ENCODE measurements at places on chromosomes 5 and 9.

GRCh38 chr5:133728475-133728874 is 116.1 kb upstream of the FSTL4 start:
- no peak for DNase-seq

- DNase-seq = no peak
Observed at GRCh38 chr5:145908206-145908960, 28.0 kb upstream of the SH3RF2 start.

DNA sequence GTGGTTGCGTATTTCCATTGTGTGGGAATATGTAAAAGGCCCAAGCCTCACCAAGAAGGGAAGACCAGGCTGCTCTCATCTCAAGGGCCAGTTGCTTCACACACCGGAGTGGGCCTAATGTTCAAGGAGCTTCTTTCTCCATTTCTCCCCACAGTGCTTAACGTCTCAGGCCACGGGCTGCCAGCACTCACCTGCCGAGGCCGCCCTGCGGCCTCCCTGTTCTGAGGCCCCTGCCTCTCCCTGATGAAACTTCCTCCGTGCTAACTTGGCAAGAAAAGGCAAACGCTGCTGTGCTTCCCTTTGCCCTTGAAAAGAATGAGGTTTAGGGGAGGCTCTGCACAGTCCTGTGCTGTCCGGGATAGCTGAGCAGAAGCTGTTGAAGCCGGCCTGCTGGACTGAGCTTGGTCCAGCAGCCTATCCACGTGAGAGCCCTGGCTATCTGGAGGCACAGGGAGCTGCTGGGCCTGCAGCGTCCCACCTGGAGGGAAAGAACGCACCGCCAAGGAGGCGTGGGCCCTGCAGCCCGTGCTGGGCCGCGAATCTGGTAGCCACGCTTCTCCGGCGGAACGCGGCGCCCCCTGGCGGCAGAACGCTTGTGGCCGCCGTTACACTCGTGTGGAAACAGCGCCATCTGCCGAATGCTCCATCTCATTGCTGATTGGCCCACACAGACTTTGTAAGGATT is 73.5 kb upstream of the PRSS3 start:
- peak; percentile 79 for DNase-seq

DNA sequence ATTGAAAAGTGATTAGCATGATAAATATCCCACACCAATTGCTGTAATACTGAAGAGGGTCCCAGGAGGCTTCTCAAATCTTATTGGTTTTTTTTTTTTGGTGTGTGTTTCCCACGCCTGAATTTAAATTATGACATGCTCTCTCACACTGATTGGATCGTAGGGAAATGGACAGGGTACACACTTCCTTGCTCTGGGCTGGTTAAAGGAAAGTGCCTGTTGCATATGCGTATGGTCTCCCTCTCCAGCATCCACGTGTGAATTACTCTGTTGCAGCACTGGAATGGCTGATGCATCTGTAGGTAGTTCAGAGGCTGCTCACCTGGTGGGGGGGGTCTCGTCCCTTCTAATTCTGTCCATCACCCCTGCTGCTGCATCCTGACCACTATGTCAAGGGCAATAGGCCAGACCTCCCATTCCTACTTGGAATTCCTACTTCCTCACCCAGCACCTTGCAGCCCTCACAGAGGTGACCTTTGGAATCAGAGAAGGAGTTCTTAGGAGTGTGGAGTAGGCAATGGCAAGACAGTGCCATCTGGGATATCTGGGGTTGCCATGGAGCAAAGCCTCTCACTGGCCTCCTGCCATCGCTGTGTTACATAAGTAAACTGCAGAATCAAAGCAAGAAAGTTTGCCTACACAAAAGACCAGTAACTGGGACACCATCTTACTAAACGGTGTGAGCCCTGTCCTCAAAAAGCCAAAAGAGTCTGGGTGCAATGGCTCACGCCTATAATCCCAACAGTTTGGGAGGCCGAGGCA is 71.4 kb upstream of the FBXW11 start:
- DNase-seq = no peak

- DNase-seq = no peak
Observed at GRCh38 chr5:56480705-56481427, 247.7 kb upstream of the ANKRD55 start.

DNA sequence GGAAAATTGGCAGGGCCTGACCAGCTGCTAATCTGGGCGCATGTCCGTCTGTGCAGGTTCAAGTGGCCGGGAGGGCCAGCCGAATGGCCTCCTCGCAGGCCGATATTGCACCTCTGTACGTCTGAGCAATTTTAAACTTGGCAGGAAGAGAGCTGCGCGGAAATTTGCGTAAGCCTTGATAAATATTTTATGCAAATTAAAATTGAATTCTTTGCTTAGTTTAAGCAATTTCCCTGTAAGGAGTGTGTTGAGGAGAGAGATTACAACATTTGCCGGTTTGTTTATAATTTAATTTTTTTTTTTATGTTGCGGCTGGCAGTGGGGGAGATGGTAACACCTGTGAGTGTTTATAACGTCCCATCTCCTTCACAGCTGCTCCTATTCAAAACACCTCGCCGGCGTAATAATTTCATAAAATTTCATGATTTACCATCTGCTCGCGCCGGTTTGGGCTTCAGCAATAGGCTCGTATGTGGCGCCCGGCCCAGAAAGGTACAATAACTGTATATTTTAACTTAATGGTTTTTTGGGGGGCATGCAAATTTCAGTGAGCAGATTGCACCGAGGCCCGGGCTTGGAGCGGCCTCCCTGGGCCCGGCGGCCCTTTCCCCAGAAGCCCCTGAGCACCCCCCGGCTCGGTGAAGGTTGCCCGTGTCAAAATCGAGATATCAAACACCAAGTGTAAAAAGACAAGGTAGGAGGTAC is 269.4 kb upstream of the MVB12B start:
- no peak for DNase-seq

DNA sequence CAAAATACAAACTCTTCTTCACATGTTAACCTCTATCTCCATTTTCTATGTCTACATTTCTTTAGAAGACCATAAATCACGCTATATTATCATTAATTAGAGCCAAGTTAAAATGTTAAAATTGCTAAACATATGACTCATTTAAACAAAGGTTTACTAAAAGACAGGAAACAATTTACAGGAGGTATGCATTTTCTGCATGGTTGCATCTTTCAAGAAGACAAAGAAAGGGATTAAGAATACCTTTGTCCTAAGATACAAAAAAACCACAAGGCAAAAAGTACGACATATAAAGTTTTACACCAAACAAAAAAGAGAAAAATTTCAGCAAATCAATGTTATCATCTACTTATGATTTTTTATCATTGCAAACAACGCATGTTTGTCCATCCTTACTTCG is 324.4 kb downstream of the PDE4D start:
- DNase-seq = no peak

- no peak for DNase-seq
Observed at GRCh38 chr9:101993771-101994170, 255.3 kb upstream of the GRIN3A start.

GRCh38 chr9:127915325-127915752 is 1.5 kb downstream of the ST6GALNAC4 start:
- no peak for DNase-seq

DNA sequence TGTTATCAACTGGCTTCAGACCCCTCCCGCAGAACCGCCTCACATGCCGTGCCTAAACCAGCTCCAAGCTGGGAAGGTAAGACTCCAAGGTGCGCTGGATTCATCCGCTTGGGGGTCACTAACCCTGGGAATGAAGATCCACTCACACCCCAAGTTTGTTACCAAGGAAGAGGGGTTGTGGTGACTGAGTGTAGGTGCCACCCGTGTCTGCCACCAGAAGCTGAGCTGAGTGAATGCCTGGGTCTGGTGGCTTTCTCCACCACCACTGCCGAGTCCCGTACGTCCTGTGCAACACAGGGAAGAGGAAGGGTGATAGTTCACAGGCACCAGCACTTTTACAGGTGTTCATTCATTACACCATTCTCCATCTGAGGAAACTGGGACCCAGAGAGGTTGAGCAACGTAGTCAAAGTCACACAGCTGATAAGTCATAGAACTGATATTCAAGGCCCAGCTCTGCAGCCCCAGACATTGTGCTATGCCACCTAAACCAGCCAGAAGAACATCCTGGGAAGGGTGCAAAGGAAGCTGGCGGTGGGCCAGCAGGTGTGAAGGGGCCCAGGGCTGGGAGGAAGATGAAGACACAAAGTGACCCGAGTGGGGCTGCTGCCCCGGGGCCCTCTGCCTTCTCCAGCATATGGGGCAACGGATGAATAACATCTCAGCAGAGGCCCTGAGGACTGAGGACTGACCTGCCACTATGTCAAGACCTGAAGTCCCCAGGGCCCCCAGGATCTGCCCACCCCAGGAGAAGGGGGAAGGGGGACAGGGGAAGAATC is 70.9 kb upstream of the PPP1R26 start:
- no peak for DNase-seq

DNA sequence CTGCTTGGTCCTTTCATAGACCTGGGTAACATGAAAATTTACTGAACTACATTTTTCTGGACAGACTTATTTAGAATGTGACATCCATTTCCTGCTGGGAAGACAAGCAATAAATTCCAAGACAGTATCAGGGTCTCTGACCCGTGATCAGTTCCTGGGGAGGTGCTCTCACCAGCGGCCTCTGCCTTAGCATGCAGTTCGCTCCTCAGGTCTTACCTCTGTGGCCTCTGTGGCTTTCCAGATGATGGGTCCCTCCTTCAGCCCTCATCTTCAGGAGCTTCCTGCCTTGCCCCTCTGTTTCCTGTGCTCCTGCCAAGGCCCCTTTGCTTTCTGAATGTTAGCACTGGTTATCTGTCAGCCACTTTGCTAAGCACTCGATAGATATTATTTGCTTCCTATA is 66.4 kb downstream of the CMYA5 start:
- DNase-seq = no peak

DNA sequence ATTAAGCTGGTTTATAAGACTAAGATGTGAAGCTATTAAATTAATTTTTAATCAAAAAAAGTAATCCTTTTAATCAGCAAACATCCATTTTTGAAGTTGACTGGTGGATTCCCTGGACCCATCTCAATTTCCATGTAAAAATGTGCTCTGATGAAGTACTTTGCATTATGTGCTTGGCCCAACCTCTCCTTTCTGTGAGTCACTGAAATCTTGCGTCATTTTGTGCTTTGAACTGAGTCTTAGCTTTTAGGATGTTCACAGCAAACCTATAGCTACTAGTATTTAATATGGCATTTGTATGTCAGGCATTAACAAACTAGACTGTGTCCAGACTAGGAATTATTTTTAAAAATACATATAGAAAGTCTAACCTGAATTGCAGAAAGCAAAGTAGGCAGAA is 55.0 kb upstream of the CDH12 start:
- no peak for DNase-seq

- no peak for DNase-seq
Observed at GRCh38 chr9:35484406-35484805, 5.5 kb upstream of the RUSC2 start.

DNA sequence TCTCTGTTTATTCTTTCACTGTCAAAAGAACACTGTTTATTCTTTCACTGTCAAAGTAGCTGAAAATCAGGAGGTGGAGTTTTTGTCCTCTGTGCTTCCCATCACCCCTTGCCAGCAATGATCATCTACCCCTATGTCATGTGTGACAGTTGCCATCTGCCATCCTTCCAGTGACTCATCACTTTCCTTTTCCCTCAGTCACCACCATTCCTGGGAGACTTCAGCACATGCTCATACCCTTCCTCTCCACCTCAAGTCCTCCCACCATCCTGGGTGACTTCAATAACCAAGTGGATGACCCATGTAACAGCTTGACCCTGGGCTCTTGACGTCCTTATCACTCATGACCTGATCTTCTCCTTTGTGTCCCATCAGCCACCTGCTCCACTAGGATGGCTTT is 43.3 kb upstream of the RASEF start:
- no peak for DNase-seq

DNA sequence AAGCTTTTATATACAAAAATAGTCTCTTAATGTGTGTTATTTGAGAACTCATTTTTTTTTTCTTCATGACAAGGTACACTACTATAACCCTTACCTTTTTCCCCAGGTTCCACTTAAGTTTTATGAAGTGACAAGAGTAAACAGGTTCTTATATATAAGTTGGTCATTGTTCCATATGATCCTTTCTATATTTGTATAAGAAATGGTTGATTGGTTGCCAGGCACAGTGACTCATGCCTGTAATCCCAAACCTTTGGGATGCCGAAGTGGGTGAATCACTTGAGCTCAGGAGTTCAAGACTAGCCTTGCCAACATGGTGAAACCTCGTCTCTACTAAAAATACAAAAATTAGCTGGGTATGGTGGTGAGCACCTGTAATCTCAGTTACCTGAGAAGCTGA is 108.3 kb downstream of the PCSK1 start:
- DNase-seq = no peak

DNA sequence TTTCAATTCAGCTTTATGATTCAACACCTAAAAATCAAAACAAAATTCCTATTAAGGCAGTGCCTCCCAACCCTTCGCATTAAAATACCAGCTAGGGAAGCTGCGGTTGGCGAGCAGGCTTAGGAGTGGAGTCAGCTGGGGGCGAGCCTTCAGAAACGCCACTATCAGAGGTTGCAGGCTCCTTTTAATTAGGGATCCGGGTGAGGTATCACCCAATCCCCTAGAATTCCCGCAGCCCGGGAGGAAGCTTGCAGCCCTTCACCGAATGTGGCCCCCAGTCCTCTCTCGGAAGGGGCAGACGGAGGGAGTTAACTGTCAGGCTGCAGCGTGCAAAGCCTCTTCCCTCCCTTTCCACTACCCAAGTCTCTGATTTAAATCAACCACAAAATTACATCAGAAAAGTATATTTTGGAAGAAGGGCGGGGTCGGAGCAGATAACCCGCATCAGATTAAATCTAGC is 1.7 kb downstream of the STC2 start:
- DNase-seq = no peak

DNA sequence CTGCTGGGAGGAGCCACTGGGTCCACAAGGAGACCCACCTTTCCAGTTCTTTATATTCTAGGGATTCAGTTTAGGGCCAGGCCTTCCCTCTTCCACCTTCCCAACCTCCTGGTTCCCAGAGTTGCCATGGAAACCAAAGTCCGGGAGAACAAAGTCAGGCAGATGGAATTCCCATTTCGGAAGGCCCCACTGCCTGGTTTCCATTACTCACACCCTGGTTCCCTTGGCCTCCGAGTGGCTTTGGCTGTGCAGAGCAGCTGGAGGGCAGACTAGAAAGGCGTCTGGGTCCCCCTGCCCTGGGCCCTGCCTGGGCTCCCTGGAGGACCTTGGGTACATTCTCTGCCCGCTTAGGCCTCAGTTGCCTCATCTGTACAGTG is 136.1 kb downstream of the RGS3 start:
- no peak for DNase-seq
